ENCODE measurements at places on chromosomes 11 and 22. TPM values are rescaled to one million over a fixed set of nuclear protein-coding genes. Genes with fewer than 3 reads are reported as not detected.
A peak's percentile ranks its signal among the peaks of the same experiment; 100 is the strongest.

Gene GSTP1
- total RNA-seq = 1,492 TPM

- no peaks in the 10 kb centered on the region for H3K27me3 ChIP-seq
- no peak overlapping the region for H3K4me3 ChIP-seq
- H3K27ac ChIP-seq = no peak overlapping the region
- peaks cover 27% of the 10 kb centered on the region for H3K4me1 ChIP-seq
- peaks cover 58% of the 10 kb centered on the region for H3K36me3 ChIP-seq
These were observed 39.2 kb upstream of the HMGXB4 start for GRCh38 chr22:35218079-35218478.

DNA sequence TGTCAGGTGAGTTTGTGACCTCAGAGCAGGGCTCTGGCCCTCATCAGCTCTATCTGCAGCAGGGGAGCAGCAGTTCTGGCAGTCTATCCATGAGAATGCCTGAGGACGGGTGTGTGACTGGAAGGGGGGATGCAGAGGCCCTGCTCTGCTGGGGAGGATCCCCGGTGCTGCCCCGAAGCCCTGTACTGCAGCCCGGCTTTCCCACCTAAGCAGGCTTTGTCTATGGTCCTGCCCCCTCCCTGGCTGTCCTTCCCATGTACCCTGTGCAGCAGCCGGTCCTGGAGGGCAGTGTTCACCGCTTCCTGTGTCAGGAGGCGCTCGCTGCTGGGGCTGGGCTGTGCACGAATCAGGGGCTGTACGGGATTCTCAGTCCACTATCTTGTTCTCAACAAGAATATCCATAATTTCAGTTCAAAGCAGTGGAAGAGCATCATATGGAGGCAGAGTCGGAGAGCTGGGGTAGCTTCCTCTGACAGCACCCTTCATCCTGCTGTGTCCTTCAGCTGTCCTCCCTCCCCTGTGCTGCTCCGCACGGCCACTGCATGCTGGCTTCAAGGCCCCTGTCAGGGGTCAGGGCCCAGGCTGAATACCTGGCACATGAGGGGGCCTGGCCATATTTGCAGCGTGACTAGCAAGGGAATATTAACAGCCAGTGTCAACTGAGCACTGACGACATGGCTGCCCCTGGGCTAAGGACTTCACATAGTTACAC is 125.2 kb downstream of the CTTN start:
- peaks cover 13% of the 10 kb centered on the region for H3K4me1 ChIP-seq
- no peak overlapping the region for H3K4me3 ChIP-seq
- DNase-seq = no peak
- H3K27me3 ChIP-seq = peaks cover 70% of the 10 kb centered on the region
- no peaks in the 10 kb centered on the region for H3K36me3 ChIP-seq

Gene TMEM86A
- 0.74 TPM for total RNA-seq

Gene F2
- total RNA-seq = 0.16 TPM

Gene PPFIBP2
- total RNA-seq = 2.4 TPM

Gene STX3
- 37.1 TPM for total RNA-seq

GRCh38 chr11:62401811-62402210 is 17.0 kb upstream of the SCGB1A1 start:
- H3K27me3 ChIP-seq = no peaks in the 10 kb centered on the region
- H3K27ac ChIP-seq = no peak overlapping the region
- H3K4me3 ChIP-seq = no peak overlapping the region
- DNase-seq = no peak

GRCh38 chr11:127058524-127058923 is 58.0 kb upstream of the KIRREL3 start:
- H3K36me3 ChIP-seq = no peaks in the 10 kb centered on the region
- H3K4me1 ChIP-seq = no peaks in the 10 kb centered on the region
- DNase-seq = no peak
- H3K27me3 ChIP-seq = no peaks in the 10 kb centered on the region

Gene BANF1
- 295 TPM for total RNA-seq

GRCh38 chr11:63536669-63537292 is at the start of gene PLAAT4:
TSS of gene PLAAT4 (plus strand) at chr11:63536808. CDS start at chr11:63536869, 61 bp downstream.
- H3K36me3 ChIP-seq = no peaks in the 10 kb centered on the region
- DNase-seq = peak; percentile 45
- peak within 1 kb of the TSS; percentile 23 for H3K27ac ChIP-seq
- H3K4me1 ChIP-seq = peaks cover 54% of the 10 kb centered on the region

- H3K36me3 ChIP-seq = no peaks in the 10 kb centered on the region
- peak; percentile 74 for DNase-seq
- no peak overlapping the region for H3K27ac ChIP-seq
- no peaks in the 10 kb centered on the region for H3K27me3 ChIP-seq
These were observed 12.7 kb downstream of the BAIAP2L2 start for GRCh38 chr22:38097557-38098409.

DNA sequence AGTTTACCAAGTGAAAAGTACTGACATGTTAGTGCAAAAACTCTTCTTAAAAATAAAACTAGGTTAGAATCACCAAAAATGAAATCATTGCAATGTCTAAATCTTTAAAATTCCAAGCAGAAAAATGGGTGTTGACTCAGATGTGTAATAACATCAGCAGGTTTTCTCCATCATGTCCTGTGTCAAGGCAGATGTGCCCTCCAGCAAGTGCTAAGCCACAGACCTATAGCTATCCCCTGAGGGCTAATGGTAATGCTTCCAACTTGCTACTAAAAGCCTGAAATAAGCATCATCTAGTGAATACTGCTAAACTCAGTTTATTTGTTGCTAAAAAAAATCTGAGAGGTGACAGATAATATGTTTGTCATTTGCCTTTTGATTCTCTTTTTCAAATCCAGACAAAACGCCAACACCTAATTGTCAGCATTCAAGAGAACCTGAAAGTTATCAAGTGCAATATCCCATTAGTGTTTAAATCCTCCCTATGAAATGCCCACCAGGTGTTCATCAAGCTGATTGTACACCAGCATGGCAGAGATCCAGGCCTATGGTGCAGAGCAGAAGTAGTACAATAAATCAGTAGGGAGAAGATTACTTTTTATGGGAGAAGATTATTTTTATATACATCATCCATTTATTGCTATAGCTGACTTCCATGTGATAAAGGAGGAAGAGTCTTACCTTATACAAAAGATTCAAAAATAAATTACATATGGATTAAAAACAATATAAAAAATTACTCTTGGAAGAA is 55.1 kb upstream of the SYT9 start:
- no peaks in the 10 kb centered on the region for H3K27me3 ChIP-seq
- no peak overlapping the region for H3K27ac ChIP-seq
- no peaks in the 10 kb centered on the region for H3K36me3 ChIP-seq
- H3K4me1 ChIP-seq = no peaks in the 10 kb centered on the region
- H3K4me3 ChIP-seq = no peak overlapping the region
- DNase-seq = no peak

Gene SCGB1D2
- not detected for total RNA-seq

- H3K4me3 ChIP-seq = no peak overlapping the region
- DNase-seq = no peak
- no peak overlapping the region for H3K27ac ChIP-seq
- H3K36me3 ChIP-seq = no peaks in the 10 kb centered on the region
These were observed 18.8 kb upstream of the PARVA start for GRCh38 chr11:12358302-12359188.

- no peak within 1 kb of the TSS for H3K27ac ChIP-seq
- peak within 1 kb of the TSS; percentile 43 for H3K4me3 ChIP-seq
- H3K36me3 ChIP-seq = no peaks in the 10 kb centered on the region
- H3K4me1 ChIP-seq = no peaks in the 10 kb centered on the region
- peak; percentile 93 for DNase-seq
- H3K27me3 ChIP-seq = peaks cover 4% of the 10 kb centered on the region
These were observed at the start of gene P4HA3 for GRCh38 chr11:74311352-74311926. TSS of gene P4HA3 (minus strand) at chr11:74311640. CDS start at chr11:74311611, 29 bp downstream.

GRCh38 chr11:87463486-87464102 is 425.9 kb downstream of the TMEM135 start:
- H3K4me3 ChIP-seq = no peak overlapping the region
- H3K27me3 ChIP-seq = no peaks in the 10 kb centered on the region
- DNase-seq = peak; percentile 32
- no peaks in the 10 kb centered on the region for H3K4me1 ChIP-seq
- no peak overlapping the region for H3K27ac ChIP-seq
- no peaks in the 10 kb centered on the region for H3K36me3 ChIP-seq

- DNase-seq = no peak
- H3K27ac ChIP-seq = no peak overlapping the region
- peaks cover 10% of the 10 kb centered on the region for H3K27me3 ChIP-seq
- H3K4me3 ChIP-seq = no peak overlapping the region
These were observed 17.0 kb upstream of the FAM181B start for GRCh38 chr11:82750643-82751139.

DNA sequence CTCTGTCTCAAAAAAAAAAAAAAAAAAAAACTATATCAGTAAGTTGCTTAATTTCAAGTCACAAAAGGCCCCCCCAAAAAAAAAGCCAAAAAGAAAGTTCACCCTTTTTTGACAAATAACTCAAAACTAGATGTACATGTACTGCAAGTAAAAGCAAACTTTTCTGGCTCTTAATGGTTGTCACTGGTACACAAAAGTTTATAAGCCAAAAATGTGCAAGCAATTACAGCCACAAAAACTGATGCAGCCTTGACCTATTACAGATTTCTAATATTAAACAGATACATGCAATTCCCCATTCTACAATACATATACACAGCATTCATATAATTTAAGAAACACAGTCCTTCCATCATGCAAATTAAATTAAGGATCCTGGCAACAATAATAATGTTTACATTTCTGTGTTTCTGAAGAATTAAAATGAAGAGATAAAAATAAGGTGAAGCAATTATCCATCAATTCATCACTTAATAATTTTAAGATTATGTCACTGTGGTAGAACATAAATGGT is 18.6 kb downstream of the PICALM start:
- H3K27ac ChIP-seq = no peak overlapping the region
- peaks cover 42% of the 10 kb centered on the region for H3K4me1 ChIP-seq
- peaks cover 29% of the 10 kb centered on the region for H3K36me3 ChIP-seq
- no peak overlapping the region for H3K4me3 ChIP-seq

Gene SPDYC
- 15.1 TPM for total RNA-seq

Gene MYBPC3
- not detected for total RNA-seq

Gene CAVIN3
- 0.13 TPM for total RNA-seq

DNA sequence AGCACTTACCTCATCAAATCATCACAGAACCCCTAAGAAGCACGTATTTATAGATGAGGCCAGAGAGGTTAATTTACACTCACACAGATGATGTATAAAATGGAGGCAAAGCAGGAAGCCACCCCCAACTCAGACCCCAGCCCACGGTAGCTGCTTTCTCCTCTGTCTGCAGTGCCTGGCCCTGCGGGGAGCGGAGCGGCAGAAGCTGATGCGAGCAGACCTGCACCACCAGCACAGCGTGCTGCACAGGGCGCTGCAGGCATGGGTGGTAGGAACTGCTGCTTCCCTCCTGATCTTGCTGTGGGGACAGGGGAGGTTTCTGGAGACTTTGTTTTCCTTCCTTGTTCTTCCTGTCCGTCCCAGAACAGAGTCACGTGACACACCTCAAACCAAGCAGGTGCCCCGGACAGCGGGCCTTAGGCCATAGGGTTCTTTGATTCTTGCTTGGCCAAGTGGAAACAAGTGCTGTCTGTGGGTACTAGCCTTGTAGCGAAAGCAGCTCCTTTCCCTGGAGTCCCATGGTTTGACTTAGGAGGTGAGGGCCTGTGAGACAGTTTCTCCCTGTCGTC is 57.8 kb downstream of the PISD start:
- peaks cover 20% of the 10 kb centered on the region for H3K36me3 ChIP-seq
- peaks cover 21% of the 10 kb centered on the region for H3K4me1 ChIP-seq
- no peak overlapping the region for H3K27ac ChIP-seq
- DNase-seq = no peak

Gene EHF
- total RNA-seq = 0.76 TPM

GRCh38 chr11:26827567-26828081 is 105.8 kb upstream of the SLC5A12 start:
- no peak overlapping the region for H3K4me3 ChIP-seq
- no peaks in the 10 kb centered on the region for H3K36me3 ChIP-seq
- DNase-seq = no peak
- H3K27ac ChIP-seq = no peak overlapping the region
- no peaks in the 10 kb centered on the region for H3K27me3 ChIP-seq

- H3K36me3 ChIP-seq = no peaks in the 10 kb centered on the region
- H3K27ac ChIP-seq = no peak overlapping the region
- H3K4me3 ChIP-seq = no peak overlapping the region
- peak; percentile 38 for DNase-seq
These were observed 11.7 kb downstream of the LRP4 start for GRCh38 chr11:46906609-46907041.

Gene XKR3
- total RNA-seq = 11.5 TPM
